ENCODE measurements at places on chromosomes 13 and 19.

GRCh38 chr19:371501-372168 is 27.0 kb upstream of the MIER2 start:
- no peak for DNase-seq

- DNase-seq, result no peak
These were observed 106.0 kb downstream of the USP12 start for GRCh38 chr13:27065582-27065981.

DNA sequence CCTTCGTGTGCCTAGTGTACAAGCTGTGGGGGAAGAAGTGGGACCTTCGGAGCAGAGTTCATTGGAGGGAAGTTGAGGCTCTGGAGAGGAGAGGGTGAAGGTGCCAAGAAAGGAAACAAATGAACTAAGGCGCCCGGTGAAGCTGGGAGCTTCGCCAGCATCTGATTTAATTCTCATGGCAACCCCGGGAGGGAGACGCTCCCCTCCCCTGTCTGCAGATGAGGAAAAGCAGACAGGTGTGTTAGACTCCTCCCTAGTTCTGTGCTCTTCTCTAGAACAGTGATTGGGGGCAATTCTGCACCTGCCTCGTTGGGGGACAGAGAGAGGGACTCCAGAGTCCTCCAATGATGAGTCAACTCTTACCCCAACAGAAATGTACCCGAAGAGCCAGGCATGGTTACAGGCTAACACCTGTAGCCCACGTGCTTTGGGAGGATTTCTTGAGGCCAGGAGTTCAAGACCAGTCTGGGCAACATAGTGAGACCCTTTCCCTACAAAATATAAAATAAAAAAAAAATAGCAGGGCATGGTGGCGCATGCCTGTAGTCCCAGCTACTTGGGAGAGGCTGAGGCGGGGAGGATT is 4.2 kb downstream of the SSC5D start:
- no peak for DNase-seq

GRCh38 chr19:56291867-56292266 is 19.3 kb downstream of the EDDM13 start:
- DNase-seq, result no peak

DNA sequence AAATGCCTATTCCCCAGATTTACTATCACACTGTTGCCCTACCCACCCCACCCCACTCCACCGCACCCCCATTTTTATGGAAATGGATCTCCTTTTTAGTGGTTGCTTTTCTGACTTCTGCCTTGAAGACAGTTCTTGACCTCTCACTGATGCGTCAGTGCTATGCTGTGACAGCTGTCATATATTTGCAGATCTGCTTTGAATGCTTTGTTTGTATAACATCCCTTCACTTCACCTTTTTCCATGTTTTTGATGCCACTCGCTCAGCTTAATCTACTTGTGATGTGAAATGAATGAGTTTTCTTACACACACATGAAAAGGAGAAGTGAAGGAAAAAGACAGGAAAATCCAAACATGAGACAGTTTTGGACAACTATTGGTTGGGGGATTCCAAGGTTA is 731.0 kb downstream of the SLITRK6 start:
- no peak for DNase-seq

DNA sequence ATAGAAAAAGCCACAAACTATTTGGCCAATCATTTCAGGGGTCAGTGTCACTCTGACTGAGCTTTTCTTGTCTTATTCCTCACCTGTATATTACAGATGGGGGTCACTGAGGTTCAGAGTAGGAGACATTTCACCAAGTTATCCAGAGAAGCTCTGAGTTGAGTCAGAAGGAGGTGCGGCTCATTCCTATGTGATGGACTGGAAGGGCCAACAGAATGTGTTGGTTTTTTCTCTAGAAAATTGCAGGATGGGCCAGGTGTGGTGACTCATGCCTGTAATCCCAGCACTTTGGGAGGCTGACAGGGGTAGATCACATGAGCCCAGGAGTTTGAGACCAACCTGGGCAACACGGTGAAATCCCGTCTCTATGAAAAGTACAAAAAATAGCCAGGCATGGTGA is 24.5 kb upstream of the ZNF83 start:
- DNase-seq, result no peak

GRCh38 chr19:46862503-46862834 is 1.7 kb downstream of the ARHGAP35 start:
- no peak for DNase-seq

GRCh38 chr19:7701654-7702457 is at the start of gene FCER2:
Gene FCER2 (minus strand): TSS chr19:7702131. CDS start chr19:7699760, 2,371 bp downstream.
- DNase-seq, result no peak

GRCh38 chr19:29002336-29002735 is 210.6 kb downstream of the UQCRFS1 start:
- no peak for DNase-seq

DNA sequence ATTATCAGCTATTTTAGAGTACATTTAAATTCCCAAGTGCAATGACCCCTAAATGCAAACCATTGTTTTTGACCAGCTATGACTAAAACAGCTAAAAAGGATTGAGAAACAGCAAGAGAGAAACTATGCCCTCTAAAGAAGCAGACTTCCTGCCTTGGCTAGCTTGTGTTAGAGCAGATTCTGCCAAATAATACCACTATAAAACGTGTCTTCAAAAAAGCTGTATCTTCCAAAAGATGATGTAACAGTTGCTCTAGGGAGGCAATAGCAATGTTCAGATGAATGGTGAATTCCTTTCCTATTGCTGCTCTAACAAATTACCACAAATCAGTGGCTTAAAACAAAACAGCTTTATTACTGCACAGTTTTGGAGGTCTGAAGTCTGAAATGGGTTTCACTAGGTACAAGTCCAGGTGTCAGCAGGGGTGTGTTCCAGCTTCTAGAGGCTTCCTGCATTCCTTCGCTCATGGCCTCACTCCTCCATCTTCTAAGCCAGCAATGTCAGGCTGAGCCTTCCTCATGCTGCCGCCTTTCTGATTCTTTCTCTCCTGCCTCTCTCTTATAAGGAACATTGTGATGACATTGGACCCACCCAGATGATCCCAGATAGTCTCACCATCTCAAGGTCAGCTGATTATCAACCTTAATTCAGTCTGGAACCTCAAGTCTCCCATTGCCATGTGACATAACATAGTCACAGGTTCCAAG is 84.5 kb downstream of the LRRC63 start:
- no peak for DNase-seq

GRCh38 chr13:113110048-113110851 is 4.7 kb downstream of the F7 start:
- no peak for DNase-seq

DNA sequence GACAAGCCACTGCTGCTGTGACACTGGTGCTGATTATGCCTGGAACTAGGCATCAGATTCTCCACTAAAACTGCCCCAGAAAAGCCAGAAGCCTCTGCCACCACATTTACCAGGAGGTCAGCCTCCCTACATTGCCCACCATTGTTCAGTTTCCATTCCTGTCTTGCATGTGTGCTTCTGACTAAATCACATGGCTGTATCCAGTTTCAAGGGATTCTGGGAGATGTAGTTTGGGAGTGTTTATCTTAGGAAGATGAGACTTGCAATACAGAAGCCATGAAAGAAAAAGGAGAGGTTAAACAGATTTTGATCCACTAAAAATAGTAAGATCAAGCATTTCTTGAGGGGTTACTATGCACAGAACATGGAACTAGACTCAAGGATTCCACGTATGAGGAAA is 40.7 kb upstream of the SERPINE3 start:
- no peak for DNase-seq

DNA sequence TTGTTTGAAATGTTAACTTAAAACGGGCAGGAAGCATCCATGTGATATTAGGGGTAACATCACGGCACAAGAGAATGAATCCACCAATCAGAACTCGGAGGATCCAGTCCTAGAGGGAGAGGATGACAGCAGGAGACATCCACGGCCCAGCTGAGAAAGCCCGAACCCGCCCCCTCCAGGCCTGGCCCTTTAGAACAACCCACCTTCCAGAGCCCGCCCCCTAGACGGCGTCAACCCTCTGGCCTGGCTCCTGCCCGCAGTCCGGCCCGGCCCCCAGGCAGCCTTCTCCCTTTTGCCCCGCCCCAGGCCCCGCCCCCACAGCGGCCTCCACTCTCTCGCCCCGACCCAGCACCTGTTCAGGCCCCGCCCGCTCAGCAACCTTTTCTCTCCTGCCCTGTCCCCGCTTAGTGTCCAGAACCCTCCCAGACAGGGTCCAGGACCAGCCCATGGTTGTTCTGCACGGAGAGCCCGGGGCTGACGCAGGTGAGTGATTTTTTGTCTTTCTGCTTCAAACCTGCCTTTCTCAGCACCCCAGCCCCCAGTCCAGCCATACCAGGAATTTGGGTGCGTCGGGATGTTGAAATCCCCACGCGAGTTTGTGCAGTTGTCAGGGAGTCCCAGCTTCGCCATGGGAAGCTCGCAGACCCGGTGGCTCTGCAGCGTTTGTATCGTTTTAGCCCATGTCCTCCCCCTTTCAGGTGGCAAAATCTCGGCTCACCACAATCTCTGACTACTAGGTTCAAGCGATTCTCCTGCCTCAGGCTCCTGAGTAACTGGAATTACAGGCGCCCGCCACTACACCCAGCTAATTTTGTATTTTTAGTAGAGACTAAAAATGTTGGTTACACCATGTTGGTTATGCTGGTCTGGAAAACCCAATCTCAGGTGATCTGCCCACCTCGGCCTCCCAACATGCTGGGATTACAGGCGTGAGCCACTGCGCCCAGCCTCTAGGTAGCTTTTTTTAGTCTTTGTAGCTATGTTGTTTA is 16.1 kb downstream of the ZNF816 start:
- DNase-seq, result no peak

DNA sequence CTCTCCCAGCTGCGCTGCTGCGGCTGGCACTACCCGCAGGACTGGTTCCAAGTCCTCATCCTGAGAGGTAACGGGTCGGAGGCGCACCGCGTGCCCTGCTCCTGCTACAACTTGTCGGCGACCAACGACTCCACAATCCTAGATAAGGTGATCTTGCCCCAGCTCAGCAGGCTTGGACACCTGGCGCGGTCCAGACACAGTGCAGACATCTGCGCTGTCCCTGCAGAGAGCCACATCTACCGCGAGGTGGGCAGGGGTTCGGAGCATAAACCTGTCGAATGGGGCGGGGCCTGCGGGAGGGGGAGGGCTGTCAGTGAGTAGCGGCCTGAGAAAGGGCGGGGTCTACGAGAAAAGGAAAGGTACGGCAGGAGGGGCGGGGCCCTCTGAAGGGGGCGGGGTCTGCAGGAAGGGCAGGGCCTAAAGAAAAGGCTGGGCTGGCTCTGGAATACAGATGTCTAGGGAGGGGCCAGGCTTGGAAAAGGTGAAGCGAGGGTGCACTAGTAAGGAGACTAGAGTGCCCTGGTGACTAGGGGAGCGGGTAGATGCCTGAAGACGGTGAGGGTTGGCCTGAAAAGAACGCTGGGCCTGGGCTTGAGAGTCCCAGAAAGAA is 3.6 kb downstream of the CD37 start:
- DNase-seq, result peak; percentile 64

DNA sequence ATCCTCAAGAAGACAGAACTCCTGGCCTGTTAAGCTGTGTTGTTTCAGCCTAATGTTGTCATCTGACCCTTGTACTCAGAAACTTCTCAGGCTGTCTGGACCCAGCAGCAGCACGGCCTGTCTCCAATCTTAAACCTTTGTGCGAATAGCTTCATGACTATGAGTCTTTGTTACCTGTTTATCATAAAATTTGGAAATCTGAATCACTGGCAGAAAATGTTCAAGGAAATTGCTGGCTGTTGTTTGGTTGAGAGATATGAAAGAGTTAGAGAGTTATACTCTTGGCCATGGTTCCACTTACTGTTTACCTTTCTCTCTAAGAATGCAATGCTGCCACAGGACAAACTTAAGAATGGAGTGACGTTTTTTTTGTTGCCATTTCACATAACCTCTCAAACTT is 59.6 kb downstream of the EFNB2 start:
- DNase-seq, result no peak

GRCh38 chr19:49468199-49468598 is 5.8 kb upstream of the FLT3LG start:
- no peak for DNase-seq

DNA sequence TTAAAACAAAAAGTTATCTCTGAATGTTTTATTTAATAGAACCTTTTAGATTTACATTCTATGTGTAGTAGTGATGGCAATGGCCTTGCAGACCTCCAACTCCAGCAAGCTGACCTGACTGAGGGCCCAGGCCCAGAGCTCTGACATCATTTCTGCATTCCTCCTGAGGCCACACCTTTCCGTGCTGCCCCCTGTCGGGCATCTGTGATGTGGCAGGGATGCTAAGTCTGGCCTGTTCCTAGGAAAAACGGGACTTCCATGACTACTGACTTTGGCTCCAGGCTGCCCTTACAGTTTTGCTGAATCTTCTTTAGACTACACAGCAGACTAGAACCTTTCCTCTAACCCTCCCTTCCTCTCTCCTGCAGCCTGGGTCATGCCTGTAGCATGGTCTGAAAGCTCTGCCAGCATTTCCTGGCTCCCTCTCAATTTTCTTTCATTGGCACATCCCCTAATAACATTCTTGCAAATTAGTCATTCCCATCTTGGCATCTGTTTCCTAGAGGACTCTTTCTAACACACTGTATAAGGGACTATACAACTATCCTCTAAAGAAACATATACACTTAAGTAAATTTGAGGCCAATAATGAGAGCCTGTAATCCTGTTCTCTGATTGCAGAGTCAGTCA is 249.1 kb downstream of the GPC5 start:
- no peak for DNase-seq

GRCh38 chr19:8302357-8302691 is 5.8 kb downstream of the CD320 start:
- no peak for DNase-seq

DNA sequence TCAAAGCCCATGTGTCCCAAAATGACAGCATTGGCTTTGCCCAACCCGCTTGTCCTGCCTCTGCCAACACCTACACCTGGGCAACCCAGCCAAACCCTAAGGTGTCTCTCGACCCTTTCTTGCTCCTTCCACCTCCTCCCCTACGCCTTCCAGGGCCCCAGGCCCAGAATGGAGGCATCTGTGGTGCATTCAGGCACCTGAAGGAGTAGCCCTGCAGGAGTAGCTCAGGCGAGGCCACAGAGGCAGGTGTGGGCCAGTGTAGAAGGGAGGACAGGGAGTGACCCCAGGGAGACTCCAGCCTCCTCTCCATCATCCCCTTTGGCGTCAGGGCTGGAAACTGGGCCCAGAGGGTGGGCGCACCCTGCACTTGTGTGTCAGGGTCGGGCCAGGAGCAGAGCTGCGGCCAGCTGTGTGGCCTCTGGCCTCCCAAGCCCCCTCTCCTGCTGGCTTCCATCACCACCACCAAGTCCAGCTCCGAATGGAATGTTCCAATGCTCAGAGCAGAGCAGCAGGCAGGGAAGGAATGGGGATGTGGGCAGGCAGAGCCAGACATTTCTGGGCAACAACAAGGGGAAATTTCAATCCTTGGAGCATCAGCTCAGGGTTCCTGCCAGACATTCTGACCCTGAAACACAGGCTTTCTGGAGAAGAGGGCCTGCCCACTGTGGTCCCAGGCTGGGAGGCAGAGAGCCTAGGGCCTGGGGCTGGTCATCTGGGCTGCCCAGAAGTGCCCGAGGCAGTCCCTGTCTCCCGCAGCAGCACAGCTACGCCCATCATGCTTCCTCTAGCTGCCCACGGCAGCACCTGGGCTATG is 16.4 kb downstream of the PLEKHF1 start:
- no peak for DNase-seq

GRCh38 chr19:32406161-32407003 is 812 bp downstream of the DPY19L3 start:
- DNase-seq, result no peak
